Activated naive CD4-positive, alpha-beta T cell treated with anti-CD3 and anti-CD28 coated beads for 36 hours (primary cell): ENCODE measurements at places on chromosomes 7 and 10. TPM values are rescaled to one million over a fixed set of nuclear protein-coding genes. Genes with fewer than 3 reads are reported as not detected.

- DNase-seq: no peak
Observed at GRCh38 chr7:115578576-115578975, 452.0 kb downstream of the TFEC start.

DNA sequence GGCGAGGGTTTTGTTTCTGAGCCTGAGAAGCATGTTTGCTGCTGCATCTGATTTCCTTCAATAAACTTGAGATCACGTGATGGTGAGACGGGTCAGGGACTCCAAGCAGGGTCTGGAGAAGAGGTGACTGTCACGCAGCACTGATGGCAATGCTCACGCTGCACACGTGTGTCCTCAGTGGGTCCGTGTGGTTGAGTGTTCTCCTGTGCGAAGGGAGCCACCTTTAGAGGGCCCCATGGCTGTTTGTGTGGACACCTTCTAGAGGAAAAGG is 100.4 kb downstream of the WDR37 start:
- no peak for DNase-seq

DNA sequence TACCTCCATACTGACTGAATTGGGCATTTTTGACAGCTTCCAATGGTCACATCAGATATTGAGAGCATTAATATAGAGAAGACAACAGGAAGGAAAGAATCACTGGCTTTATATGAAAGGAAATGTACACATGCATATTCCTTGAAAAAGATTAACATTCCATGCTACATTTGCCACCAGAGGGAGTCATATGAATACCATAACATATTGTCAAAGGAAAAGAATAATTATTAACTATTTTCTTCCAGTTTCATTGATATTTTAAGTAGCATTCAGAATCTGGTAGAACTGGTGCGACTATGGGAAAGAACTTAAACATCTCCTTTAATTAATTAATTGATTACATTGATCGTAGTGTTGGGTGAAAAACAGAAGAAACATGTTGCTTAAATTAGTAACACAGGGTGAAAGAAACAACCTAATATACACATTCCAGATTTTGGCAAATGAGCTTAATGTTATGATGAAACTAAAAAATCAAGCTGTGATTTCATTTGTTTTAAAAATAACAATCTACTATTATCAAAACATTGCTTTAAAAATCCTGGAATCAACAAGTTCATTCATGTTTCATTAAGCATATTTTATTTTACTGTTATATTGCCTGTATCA is 71.5 kb downstream of the GPR85 start:
- no peak for DNase-seq

- DNase-seq: no peak
Observed at GRCh38 chr7:111540199-111540815, 22.0 kb downstream of the IMMP2L start.

The SYPL1 gene
- total RNA-seq: 26.6 TPM

The CBLL1 gene
- 32.1 TPM for total RNA-seq
